RPMI7951 (cell line): ENCODE measurements at places on chromosomes 7 and 10.

- DNase-seq: no peak
Observed at GRCh38 chr7:71563276-71563675, 431.3 kb downstream of the GALNT17 start.

GRCh38 chr10:79936625-79937615 is 12.0 kb downstream of the SFTPD start:
- no peak for DNase-seq

DNA sequence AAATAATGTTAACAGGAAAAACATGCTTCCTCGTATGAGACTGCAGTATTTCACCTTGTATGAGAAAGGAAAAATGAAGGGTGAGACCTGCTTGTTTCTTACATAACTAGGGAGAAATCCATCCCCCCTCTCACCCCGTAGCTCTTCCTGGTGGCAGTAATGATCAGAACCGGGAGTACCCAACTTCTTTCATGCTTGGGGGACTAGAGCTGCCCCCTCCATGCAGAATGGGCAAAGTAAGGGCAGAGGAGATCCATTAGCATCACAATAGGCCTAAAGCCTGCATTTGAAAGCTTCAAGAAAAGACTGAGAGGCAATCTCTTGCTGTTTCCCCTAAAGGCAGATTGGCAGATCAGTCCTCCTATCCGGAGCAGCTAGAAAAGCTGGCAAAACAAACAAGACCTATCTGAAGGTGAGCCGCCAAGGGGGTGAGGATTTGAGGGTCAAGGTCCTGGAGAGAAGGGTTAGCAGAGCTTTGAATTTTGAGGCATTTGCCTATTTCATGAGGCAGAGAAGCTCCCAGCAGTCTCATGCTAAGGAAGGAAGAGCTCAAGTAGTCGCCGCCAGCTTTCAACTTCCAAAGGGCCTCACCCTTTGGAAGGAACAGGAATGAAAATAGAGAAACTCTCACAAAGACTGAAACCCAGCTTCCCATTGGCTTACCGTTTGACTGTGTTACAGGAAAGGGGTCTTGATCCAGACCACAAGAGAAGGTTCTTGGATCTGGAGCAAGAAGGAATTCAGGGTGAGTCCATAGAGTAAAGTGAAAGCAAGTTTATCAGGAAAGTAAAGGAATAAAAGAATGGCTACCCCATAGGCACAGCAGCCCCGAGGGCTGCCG is 36.2 kb downstream of the BAG3 start:
- DNase-seq: peak; percentile 64

DNA sequence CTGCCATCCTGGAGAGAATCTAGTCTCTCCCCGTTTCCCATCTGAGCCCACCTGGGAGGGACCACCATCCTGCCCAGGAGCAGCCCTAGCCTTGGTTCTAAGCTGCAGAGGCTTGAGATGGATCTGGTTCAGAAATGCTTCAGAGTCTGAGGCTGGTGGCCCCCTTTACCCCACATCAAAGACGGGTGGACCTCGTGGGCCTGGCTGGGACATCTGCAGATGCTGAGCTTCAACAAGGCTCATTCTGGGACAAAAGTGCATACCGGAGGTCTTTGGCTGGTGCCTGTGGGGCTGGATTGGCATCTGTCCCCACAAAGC is 4.9 kb upstream of the IRF5 start:
- no peak for DNase-seq

- peak; percentile 1 for DNase-seq
Observed at GRCh38 chr10:96548589-96548988, 34.9 kb upstream of the TLL2 start.

DNA sequence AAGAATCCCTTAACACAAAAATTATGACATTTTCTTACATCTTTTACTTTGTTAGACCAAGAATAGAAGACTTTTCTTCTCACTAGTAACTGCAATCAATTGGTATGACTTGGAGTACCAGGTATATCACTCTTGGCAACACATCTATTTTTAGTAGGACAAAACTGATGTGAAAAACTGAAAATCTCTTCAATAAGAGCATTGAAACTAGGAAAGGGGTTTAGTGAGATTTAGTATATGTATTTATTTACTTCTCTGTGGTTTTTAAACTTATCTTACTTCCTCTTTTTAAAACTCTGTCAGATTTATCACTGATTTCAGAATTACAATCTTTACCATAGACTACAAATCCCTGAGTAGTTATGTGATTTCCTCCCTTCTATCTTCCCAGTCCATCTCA is 366.2 kb downstream of the PCDH15 start:
- no peak for DNase-seq

GRCh38 chr7:65265933-65266519 is 107.6 kb upstream of the ZNF92 start:
- DNase-seq: no peak

DNA sequence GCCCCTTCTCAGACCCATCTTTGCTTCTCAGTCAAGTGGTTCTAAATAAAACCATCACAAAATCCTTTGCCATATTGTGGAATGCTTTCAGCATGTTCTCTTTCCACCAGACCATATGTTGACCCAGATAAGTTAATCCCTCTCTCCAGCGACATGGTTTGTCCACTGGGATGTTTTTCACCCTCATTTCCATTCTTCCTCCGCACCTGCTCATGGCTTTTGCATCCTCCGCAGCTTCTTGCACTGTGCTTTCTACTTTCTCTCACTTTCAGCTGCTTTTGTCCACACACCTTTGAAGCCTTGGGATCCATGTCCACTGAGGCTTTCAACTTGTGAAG is 52.3 kb upstream of the WAC start:
- DNase-seq: no peak

- no peak for DNase-seq
Observed at GRCh38 chr10:2987185-2987768, 80.1 kb upstream of the PFKP start.

- no peak for DNase-seq
Observed at GRCh38 chr7:79308192-79308591, 145.3 kb downstream of the MAGI2 start.

GRCh38 chr7:143910473-143911248 is 8.7 kb upstream of the TCAF1 start:
- no peak for DNase-seq

DNA sequence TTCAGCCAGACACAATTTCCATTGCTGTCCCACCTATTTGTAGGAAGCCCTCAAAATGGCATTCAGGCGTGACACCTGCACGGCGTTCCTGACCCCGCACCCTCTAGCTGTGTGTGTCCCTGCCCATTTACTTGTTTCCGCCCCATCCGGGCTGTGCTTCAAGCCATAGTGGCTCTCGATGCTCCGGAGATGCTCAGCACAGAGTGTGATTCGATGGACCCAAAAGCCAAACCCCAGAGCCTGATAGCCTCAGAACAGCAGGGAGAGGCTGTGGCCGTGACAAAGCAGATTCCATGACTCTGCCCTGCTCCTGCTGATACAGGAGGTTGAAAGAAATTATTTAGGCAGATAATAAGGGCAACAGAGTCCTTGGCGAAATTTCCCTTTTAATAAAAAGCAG is 13.4 kb downstream of the BUD31 start:
- no peak for DNase-seq
